ENCODE measurements at places on chromosomes 7 and 10.

GRCh38 chr10:114534571-114534981 is 123.5 kb downstream of the ABLIM1 start:
- no peak for DNase-seq

DNA sequence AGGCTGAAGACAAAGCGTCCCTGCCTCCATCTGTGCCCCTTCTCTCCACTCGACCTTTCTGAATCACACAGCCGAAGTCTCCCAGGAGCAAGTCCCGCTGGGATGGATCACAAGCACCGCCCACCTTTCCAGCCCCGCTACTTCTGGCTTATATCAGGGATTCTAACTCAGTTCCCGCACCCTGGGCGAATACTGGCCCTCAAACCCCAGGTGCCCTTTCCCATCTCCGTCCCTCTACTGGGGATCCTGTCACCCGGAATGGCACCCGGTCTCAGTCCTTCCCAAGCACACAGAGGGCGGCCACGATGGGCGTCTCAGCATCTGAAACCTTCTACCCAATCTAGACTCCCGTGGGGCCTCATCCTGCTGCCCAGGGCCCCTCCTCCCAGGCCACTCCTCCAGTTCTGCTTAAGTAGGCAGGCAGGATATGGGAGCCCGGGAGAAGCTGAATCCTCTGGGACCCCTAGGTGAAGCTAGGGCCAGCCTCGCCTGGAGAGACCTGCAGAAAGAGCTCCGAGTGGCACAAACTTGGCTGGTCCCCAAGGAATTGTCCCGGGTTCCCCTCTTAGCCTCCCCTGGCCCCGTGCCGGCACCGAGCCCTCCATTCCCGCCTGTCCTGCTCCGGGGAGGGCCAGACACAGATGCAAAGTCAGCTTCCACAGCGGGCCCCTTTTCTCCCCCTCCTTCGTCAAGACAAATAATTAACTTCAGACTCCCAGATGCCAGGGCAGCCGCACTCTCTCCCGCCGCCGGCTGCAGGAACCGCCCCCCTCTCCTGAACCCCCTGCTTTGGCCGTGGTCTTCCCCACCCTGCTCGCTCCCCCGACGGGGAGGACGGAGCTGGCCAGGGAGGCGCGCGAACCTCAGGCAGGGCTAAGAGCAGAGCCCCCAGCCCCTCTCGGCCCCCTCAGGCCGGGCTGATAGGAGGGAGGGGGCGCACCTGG is 612 bp downstream of the KCP start:
- no peak for DNase-seq

DNA sequence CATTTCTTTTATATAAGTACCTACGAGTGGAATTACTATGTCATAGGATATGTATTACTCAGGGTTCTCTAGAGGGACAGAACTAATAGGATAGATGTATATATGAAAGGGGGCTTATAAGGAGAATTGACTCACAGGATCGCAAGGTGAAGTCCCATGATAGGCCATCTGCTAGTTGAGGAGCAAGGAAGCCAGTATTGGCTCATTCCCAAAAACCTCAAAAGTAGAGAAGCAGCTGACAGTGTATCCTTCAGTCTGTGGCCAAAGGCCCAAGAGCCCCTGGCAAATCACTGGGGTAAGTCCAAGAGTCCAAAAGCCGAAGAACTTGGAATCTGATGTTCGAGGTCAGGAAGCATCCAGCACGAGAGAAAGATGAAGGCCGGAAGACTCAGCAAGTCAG is 59.8 kb downstream of the GALNT17 start:
- no peak for DNase-seq

- no peak for DNase-seq
These were observed 162.9 kb downstream of the ZNF33B start for GRCh38 chr10:42475168-42476098.

- no peak for DNase-seq
These were observed 1.8 kb downstream of the WDR37 start for GRCh38 chr10:1058017-1058416.

- no peak for DNase-seq
These were observed 132.3 kb upstream of the BMPER start for GRCh38 chr7:33773053-33773452.

DNA sequence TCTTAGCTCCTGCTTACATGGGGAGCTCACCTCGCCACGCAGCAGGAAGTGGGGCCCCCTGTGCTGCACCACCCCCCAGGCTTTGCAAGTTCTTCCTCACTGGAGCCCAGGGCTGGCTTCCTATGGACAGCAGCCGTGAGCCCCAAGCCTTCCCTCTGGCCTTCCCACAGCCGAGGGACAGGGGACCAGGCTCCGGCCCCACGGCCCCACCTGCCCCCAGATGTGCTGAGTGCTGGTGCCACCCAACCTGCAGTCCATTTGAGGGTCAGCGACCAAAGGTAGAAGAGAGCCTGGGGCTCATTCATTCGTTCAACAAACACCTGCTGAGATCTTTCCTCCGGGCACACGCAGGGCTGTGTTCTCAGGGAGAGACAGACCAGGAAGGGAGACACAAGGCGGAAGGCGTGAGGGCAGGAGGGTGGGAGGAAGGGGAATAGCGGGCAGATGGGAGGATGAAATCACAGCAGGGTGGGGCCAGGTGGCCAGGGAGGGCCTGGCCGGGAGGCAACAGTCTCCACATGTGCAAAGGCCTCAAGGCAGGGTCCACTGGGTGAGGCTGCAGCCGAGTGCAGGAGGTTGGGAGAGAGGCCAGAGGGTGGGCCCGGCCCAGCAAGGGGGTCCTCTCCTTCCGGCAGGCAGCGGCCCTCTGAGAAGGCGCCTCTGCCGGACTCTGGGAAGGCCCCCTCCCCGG is 100.1 kb downstream of the FOXL3 start:
- DNase-seq: no peak

DNA sequence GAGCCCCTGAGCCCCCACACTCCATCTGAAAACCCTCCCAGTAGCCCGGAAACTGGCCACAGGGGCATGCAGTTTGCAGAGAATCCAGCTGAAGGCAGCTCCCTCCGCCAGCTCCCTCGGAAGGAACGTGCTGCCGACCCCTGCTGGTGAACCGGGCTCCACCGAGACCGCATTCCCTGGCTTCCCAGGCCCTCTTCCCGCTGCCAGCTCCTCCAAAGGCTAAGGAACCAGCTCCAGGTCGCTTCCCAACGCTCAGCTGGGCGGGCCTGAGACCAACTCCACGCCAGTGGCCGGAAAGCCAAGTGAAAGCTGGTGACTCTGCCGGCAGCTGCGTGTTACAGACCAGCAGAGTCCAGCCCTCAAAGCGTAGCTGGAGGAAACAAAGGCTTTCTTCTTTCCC is 35.8 kb downstream of the GPER1 start:
- DNase-seq: no peak

DNA sequence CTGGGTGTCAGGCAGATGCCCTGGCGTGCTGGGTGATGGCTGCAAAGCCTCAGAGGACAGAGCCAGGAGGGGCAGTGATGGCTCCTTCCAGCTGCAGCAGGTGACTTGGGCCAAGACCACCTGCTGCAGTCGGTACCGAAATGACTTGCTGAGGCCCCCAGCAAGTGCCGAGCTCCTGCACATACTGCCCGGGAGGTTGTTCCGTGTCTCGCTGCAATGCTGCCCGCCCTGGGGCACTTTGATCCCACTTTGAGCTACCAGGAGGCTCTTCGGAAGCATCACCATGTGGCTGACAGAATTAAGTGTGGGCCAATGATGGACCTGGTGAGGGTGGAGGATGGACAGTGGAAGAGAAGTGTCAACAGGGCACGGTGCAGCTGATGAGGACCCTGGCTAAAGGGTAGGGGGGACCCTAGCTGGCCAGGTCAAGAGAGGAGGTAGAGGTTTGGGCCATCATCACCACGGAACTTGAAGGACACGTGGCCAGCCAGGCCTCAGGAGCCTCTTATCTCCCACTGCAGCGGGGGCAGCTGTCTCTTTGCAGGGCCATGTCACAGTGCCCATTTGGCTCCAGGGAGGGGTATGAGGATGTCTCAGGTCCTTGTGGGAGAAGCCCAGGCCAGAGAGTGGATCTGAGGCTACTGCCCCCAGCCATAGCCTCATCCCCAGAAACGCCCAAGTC is 51.1 kb upstream of the NANOS1 start:
- DNase-seq: no peak

DNA sequence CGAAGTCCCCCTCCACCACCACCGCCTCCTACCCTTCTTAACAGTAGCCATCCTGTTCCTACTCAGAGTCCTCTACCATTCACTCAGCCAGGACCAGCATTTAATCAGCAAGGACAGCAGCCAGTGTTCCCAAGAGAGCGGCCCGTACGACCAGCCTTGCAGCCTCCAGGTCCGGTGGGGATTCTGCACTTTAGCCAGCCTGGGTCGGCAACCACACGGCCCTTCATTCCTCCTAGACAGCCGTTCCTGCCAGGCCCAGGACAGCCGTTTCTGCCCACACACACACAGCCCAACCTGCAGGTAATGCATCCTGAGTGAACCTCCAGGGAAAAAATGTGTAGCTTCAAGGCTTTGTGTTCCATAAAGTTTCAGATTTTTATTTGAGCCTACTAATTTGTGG is 74.2 kb downstream of the SHH start:
- DNase-seq: no peak

GRCh38 chr7:133746305-133746704 is 380.8 kb upstream of the LRGUK start:
- no peak for DNase-seq

DNA sequence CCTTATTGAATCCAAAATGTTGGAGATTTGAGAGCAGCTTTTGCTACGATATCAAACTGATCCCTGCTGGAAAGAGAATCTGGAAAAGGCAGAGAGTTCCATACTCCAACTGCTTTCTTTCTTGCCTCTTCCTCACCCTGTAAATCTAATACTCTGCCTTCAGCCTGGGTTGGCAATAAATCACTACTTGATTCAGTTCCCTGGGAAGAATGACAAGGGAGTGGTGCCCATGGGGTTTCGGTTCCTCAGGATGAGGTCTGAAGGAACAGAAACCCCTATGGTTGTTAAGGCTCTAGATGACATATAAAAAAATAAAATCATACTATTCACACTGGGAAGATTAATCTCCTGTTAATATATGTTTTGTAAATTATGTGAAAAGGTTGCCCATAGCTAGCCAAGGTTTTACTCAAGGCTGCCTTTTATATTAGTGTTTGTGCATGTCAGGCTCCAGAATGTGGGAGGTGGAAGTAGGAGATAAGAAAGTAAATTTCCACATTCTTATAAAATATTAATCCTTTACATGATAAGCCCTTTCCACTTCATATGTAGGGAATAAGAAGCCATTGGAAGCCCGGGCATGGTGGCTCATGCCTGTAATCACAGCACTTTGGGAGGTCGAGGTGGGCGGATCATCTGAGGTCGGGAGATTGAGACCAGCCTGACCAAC is 106.2 kb upstream of the CACNA2D1 start:
- no peak for DNase-seq

GRCh38 chr7:39248692-39249090 is 271.0 kb downstream of the POU6F2 start:
- no peak for DNase-seq

DNA sequence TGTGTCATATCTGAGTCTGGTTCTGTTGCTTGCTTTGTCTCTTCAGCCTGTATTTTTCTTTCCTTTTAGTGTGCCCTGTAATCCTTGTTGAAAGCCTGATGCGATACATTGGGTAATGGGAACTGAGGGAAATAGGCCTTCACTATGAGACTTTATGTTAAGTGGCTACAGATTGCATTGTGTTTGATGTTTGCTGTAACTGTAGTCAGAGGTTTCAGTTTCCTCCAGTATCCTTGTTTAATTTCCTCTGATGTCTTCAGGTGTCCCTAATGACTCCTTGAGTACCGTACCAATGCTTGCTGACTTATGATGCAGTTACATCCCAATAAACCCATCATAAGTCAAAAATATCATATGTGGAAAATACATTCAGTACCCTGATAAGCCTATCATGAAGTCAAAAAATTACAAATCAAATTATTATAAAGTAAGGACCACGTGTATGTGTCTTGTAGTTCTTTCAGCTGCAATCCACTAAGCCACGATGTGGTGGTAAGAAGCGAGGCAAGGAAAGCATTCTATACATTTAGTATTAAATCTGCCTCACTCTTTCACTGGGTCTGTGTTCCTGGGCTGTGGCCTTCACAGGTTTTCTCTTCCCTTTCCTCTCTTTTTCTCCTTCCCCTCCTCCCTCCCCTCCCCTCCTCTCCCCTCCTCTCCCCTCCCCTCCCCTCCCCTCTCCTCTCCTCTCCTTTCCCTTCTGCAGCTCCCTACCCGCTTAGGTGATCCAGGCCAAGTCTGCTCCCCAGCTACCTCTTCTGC is 13.3 kb upstream of the GIMAP6 start:
- DNase-seq: no peak

DNA sequence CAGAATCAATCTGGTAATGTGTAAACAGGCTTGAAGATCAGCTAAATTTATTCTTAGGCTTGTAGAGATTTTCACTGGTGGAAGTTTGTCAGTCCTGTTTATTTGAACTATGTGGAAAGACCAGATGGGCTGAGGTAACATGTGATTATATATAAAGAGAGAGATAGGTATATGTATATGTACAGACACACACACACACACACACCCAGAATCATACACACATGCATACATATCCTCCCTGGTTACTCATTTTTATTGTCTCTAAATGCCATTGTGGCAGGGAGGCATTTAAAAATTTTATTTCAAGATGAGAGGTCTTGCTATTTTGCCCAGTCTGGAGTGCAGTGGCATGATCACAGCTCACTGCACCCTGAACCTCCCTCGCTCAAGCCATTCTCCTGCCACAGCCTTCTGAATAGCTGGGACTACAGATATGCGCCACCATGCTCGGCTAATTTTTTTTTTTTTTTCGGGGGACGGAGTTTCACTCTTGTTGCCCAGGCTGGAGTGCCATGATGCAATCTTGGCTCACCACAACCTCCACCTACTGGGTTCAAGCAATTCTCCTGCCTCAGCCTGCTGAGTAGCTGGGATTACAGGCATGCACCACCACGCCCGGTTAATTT is 78.1 kb upstream of the CYTH3 start:
- DNase-seq: no peak

- no peak for DNase-seq
These were observed 60.8 kb downstream of the OGDH start for GRCh38 chr7:44667190-44667589.

GRCh38 chr10:105195831-105196230 is 554.7 kb downstream of the SORCS3 start:
- no peak for DNase-seq

DNA sequence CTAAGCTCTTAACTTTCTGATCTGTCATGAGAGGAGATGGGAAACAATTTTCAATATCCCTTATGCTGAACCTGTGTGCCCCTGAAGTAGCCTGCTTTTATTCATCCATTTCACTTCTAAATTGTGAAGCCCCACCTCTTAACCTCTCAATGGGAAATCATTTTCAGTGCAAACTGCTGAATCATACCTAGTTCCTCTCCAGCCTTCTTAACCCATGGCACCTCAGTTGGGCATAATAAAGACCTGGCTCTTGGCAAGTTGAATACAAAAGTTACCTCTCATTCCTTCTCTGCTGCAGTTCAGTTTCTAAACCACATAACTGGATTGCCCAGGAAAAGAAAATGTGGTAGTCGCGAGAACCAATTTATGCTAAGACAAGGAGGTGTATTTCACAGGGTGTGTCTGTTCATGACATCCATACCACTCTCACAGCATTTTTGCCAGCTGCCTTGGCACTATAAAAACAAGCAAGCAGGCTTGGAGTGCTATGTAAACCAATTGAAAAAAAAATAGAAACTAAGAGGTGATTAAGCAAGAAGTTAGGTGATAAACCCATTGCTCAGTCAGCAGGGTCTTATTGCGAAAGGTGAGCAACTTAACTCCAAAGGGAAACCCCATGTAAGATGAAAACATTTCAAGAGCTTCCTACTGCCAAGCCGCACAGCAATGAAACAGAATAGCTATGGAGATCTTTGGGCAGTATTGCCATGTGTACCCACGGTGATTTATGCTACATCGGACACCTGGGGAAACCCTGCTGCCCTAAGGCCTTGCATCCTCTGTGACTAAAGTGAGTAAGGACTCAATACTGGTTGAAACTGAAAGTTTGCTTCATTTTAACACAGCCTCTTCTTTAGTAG is 57.0 kb upstream of the DKK1 start:
- no peak for DNase-seq
